ENCODE measurements at places on chromosomes 1 and 21.

GRCh38 chr1:23869051-23869450 is 961 bp upstream of the FUCA1 start:
- DNase-seq: no peak

DNA sequence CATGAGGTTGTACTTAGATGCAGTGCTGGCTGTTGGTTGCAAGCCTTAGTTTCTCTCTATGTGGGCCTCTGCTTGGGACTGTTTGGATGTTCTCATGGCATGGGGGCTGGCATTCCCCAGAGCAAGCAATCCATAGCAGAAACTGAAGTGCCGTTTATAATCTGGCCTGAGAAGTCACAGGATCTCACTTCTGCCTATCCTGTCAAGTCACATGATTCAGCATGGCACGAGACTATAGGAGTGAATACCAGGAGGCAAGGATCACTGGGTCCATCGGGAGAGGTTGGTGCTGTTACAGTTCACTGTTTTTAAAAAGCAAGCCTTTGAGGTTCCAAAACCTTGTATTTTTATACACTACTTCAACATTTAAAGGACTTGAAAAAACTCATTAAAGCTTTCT is 16.7 kb downstream of the COLGALT2 start:
- DNase-seq: no peak

GRCh38 chr1:54813485-54814125 is 12.5 kb upstream of the TTC22 start:
- no peak for DNase-seq

- no peak for DNase-seq
Observed at GRCh38 chr21:35164971-35165483, 115.9 kb upstream of the RUNX1 start.

DNA sequence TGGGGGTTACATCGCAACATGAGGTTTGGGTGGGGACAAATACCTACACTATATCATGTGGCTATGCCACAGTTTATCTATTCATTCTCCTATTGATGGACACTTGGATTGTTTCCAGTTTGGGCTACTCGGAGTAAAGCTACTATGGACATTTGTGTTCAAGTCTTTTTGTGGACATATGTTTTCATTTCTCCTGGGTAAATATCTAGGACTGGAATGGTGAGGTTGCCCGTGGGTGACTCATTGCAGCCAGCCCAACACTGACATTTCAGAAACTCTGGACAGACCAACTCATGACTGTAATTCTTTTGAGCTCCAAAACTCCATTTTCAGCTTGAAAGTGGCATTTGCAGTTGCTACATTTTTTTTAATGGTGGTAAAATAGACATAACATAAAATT is 82.7 kb downstream of the KAZN start:
- no peak for DNase-seq

GRCh38 chr1:82565546-82565945 is 764.8 kb downstream of the ADGRL2 start:
- DNase-seq: no peak

DNA sequence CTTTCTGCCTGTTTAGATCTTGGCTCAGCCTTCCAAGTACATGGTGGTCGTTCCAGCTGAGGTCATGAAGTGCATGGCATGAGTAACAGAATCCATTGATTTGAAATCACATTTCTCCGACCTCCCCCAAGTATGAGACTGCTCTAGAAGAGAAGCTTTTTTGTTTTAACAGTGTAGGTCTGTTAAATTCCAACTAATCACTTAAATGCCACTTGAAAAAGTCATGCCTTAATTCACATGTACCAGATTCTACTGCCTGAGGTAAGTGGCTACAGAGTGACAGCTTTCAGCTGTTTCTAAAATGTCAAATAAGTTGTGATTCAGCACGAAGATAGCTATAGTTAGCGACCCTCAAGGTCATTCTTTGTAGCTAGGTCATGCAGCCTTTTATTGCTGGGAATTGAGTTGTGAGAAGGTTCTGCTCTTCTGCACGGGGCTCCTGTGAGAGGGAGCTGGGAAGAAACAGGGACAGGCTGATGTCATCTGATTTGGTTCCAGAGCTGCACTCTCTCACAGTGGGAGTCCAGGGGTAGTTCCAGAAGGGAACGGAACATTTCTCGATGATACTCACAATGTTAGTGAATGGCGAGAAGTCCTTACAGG is 112.7 kb downstream of the VPS13D start:
- DNase-seq: no peak

- no peak for DNase-seq
Observed at GRCh38 chr1:147167365-147167764, 4.9 kb downstream of the PRKAB2 start.

DNA sequence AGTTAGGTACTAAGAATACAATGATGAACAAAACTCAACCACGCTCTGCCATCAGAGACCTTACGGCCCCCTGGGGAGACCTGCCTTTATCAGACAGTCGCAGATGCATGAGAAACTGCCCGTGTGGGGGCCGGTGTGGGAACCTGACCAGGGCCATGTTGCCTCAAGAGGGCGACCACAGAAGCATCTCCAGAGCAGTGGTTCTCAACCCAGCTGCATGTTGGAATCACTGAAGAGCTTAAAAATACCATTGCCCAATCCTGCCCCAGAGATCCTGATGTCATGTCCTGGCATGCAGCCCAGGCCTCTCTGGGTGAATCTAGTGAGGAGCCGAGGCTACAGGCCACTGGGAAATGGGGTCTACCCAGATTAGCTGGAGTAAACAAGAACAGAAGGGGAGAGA is 108.7 kb downstream of the PRDM2 start:
- no peak for DNase-seq

DNA sequence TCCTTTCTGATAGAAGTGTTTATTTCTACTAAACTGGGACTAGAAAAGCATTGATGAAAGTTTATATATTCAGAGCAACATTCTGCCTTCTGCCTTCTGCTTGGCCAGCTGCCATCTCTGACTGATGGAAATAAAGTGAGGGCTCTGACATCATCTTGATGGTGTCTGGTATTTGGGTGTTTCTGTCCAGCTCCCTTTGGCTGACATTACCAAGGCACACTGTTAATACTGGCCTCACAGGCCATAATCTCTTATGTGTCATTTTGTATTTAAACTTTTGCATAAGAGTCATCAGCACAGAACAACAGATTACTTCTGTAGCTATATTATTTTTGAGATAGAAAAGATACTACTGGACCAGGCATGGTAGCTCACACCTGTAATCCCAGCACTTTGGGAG is 216.9 kb downstream of the RYR2 start:
- DNase-seq: no peak

DNA sequence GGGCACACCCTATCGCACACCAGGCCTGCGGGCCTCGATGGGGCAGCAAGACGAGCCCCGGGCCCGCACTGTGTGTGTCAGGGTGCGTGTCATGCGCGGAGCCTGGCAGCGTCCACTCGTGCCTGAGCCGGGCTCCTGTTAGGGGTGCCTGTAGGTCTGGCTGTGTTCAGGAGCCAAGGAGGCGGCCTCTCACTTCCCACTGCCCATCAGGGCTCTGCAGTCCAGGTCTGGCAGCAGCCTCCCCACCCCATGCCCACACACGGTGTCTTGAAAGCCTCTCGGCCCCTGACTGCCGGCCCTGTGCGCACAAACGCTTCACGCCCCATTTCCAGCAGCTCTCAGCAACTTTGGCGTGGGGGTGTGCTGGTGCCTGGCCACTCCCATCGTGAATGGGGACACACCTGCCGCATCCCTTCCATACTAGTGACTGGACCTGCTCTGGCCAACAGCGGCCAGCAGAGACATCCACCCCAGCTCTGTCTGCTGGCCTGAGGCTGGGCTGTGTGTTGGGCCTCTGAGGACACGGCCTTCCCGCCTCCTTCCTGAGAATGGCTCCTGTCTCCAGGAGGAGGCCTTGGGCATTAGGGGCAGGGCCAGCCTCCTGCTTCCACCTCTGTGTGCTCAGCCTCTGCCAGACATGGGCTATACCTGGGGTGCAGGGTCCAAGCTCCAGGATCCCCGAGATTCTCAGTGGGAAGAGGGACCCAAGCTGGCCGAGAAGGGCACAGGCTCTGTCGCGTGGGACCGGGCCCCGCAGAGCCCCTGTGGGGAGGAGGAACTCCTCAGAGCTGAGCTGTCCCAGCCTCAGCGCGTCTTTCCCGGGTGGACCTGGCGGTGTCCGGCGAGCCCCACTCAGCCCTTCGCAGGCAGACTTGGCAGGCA is 41.8 kb upstream of the ACTRT2 start:
- DNase-seq: no peak

DNA sequence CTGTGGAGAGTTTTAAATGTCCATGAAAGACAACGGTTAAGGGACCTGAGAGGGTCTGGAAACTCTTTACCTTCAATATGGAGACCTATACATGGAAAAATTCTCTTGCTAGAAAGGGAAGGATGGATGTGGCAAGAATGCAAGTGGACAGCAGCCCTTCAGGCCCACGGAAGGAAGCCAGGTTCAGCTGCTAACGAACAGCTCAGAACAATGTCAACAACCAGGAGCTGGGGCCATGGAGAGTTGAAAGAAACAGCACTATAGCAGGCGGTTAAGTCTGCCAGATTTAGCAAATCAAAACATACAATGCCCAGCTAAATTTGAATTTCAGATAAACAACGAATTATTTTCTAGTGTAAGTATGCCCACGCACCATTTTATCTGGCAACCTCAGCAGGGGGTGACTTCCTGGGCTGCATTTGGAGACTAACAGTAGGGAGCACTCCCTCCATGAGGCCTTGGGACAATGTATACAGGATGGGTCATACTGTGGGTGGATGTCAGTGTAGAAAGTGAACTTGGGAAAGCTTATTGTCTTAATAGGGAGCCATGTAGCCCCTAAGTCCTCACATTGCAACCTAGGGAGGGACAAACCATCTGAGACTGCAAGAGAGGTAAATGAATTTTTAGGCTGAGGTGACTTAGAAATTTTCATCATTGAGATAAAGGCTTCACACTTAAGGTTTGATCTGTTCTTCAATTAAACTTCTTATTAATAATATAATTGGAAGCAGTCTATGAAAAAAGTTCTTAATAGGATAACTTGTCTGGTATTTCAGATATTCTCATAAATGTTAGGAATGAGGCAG is 7.8 kb upstream of the H3-3A start:
- no peak for DNase-seq

GRCh38 chr1:59055908-59056719 is 240.8 kb upstream of the FGGY start:
- no peak for DNase-seq

DNA sequence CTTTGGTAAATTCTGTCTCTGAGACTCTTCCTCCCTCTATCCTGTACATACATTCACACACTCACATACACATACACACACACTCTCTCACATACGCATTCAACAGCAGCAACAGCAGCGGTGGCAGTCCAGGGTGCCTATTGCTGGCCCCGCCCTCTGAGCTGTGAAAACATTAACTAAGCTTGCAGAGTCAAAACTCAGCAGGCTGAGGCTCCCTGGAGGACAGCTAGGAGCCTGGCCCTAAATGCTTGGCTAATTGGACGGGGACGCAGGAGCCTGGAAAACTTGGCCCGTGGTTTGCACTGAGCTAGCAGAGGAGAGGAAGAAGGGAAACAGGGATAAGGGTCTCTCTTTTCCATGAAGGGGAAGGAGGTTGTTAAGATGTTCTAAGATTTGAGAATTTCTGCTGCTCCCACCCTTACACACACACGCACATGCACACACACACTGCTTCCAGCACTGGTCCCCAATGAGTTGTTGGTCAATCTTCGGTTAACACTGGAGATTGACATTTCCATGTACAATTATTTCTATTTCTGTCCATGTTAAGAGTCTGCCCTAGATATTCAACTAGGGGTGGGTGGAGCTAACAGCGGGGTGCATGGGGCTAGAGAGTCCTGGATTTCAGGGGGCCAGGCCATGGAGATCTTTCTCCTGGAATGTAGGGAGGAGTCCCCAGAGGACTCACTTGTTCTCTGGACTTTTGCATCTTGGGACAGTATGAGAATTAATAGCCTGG is 94.2 kb downstream of the PLXNA2 start:
- DNase-seq: no peak

- no peak for DNase-seq
Observed at GRCh38 chr1:38475624-38476005, 384.0 kb downstream of the RRAGC start.

DNA sequence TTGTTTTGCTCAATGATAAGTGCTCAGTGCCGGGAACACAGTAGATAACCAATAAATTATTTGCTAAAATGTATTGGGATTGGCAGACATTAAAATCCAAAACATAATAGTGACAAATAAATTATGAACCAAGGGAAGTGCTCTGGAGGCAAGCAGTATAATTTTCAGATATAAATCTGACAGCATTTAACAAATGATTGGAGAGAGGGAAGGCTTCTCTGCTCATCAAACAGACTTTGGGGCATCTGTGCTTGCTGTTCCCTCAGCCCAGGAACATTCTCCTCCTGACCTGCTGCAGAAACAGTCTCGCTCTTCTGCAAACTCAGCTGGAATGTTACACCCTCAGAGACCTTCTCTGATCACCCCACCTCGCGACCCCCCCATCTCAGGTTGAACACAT is 2.2 kb downstream of the CD46 start:
- DNase-seq: no peak

GRCh38 chr1:17673329-17674072 is 81.6 kb upstream of the ACTL8 start:
- DNase-seq: no peak

DNA sequence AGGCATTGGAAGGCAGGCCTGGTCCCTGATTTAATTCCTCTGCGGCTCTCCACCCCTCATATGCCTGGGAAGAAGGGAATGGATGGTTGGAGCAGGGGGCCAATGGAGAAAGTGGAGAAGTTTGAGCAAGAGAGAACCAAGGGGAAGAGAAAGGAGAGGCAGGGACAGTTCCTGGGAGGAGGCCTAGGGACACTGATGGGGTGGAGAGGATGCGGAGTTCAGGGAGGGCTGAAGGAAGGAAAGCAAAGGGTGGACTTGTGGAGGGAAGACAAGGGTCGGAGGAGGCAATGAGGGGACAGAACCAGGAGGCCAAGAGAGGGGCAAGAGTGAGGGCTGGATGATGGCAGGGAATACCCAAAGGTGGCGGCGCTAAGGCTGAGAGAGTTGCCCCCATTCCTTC is 7.1 kb downstream of the ZBTB7B start:
- no peak for DNase-seq

- no peak for DNase-seq
Observed at GRCh38 chr1:234553240-234554188, 56.5 kb downstream of the IRF2BP2 start.

DNA sequence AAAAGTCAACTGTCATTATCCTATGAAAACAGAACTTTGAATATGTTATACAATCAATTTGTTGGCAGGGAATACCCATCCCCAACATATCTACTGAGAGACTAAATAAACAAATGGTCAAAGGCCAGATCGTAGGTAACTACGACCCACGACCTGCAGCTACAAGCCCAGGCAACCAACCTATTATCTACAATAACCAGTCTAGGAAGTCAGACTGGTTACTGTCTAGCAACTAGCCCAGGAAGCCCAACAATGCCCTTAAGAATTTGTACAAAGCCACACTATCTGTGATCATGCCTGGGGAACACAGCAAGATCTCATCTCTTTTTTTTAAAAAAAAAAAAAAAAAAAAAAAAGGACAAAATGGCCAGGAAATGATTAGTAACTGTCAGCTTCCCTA is 58.7 kb downstream of the SMYD3 start:
- DNase-seq: no peak

- DNase-seq: no peak
Observed at GRCh38 chr1:184625271-184625670, 129.4 kb downstream of the EDEM3 start.

Measured in stimulated activated CD4-positive, alpha-beta T cell treated with anti-CD3 and anti-CD28 coated beads, Interleukin-15, amount 100 ng/mL, for 1 hour (primary cell).